ENCODE measurements at places on chromosomes 1 and 21.
A peak's percentile ranks its signal among the peaks of the same experiment; 100 is the strongest.

GRCh38 chr1:242023805-242024204 is 24.9 kb upstream of the MAP1LC3C start:
- no peak for DNase-seq

- DNase-seq: no peak
These were observed 70.2 kb downstream of the KIF14 start for GRCh38 chr1:200550367-200550766.

DNA sequence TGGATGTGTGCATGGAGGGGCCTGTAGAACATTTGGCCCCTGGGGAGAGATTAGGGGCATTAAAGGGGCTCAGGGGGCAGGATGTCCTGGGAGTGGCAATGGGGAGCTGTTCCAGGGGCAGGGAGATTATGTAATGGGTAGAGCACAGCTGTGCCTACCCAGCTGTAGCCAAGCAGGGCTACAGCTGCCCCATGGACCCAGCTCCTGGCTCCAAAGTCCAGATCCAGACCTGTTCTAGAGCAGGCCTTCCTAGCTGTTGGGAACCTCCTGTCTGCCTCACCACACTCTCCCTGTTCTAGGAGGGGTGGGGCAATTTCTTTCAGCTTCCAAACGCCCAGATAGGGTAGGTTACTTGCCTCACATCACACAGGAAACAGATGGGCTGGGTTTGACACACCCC is 5.6 kb downstream of the RPS6KA1 start:
- no peak for DNase-seq

- DNase-seq: no peak
These were observed 39.4 kb upstream of the SPOCD1 start for GRCh38 chr1:31855038-31855845.

- DNase-seq: no peak
These were observed 221.8 kb upstream of the CHRM3 start for GRCh38 chr1:239164451-239165180.

DNA sequence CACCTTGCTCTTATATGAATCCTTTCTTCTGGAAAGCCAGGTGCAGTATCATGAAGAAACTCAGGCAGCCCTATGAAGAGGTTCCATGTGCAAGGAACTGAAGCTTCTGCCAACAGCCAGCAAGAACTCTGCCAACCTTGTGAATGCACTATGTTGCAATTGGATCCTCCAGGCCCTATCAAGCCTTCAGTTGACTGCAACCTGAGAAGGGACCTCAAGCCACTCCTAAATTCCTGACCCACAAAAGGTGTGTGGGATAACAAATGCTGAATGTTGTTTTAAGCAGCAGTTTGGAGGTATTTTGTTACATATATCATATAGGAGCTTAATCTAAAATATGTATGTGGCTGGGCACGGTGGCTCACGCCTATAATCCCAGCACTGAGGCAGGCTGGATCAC is 84.0 kb downstream of the RERE start:
- DNase-seq: no peak

DNA sequence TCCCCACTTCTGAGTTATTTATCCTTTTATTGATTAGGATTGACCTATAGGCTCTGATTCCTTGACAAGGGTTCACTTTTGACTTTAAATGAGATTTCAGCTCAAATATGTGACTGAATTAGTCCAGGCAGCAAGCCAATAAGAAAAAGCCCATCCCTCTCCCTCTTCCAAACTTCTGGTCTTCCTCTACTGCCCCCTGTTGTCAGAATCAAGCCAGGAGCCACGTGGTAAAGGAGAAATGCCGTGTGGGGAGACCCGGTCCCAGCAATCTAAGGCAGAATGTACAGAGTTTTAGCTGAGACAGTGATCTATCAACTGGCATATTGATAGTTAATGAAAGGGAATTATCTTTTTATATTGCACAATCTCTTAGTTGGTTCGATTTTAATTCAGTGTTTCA is 5.2 kb downstream of the ADAMTS5 start:
- DNase-seq: no peak

DNA sequence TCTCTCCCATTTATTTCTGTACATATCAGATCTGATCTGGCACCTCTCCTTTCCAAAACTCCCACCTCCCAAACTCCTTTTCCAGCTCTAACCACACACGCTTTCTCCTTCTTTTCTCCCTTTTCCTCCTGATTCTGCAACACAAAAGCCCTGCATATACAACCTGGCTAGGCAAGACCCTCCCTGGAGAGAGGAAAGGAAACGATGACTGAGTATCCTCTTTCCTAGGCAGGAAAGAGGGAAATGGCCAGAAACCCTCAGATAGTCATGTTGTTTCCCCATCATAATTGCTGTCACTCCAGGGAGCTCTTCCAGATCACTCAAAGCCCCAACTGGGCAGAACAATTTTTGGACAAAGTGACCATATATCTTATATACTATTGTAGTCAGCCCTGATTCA is 32.3 kb upstream of the PRELP start:
- no peak for DNase-seq

DNA sequence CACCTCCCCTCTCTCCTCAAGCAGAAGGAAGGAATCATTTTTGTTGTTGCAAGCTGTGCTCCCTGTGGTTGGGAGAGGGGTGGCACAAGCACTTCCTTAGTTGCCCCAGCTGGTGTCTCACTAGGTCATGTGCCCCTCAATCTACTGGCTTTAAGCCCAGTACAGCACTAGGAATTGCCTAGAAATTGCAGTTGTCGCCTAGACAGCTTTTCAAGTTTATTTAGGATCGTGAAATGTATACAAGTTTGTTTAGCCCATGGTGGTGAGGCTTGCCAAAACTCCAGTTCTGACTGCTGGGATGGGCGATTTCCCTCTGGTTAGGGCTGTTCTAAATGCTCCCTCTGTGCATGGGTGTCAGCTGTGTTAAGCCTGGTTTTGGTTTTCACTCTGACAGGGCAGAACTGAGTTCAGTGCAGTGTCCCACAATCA is 126.8 kb upstream of the ZNF644 start:
- DNase-seq: no peak

- no peak for DNase-seq
These were observed 31.8 kb upstream of the JUN start for GRCh38 chr1:58815686-58816071.

GRCh38 chr1:205068457-205069040 is 15.7 kb downstream of the TMEM81 start:
- no peak for DNase-seq

- no peak for DNase-seq
These were observed 58.1 kb upstream of the WNT4 start for GRCh38 chr1:22201023-22201422.

GRCh38 chr1:118388301-118388959 is 203.4 kb upstream of the SPAG17 start:
- DNase-seq: no peak

DNA sequence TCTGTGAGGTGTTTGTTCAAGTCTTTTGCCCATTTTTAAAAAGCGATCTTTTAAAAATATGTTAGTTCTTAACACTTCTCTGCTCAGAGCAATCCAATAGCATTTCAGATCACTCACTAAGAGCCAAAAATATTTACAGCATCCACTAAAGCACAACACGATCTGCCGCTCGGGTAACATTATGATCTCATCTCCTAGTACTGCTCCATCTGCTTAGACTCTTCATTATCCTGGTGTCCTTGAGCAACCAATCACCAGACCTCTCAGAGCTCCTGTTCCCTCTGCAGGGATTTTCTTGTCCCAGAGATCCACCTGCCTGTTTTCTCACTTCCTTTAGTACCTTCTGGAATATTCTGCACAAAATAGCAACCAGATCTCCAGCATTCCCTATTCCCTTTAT is 235.3 kb upstream of the ESRRG start:
- no peak for DNase-seq

- DNase-seq: no peak
These were observed 28.5 kb upstream of the PTGS2 start for GRCh38 chr1:186708694-186709097.

GRCh38 chr1:5908461-5909375 is 83.5 kb downstream of the NPHP4 start:
- DNase-seq: no peak

GRCh38 chr1:206843626-206844025 is 21.8 kb upstream of the IL20 start:
- DNase-seq: no peak

DNA sequence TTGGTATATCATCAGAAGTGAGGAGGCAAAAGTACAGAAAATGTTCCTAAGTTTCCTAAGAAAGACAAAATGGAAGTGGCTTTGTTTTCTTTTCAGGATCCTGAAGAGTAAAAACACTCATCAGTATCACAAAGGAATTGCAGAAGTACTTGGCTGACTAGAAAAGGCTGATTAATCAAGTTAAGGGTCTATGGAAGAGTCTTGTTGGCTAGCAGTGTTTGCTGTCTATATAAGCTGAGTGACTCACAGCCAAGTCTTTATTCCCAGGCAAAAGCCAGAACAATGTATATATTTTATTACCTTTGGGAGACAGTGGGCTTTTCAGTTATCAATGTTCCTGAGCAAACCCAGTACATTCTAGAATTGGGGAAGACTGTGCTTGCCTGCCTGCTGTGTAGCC is 777.0 kb downstream of the PLA2G4A start:
- DNase-seq: no peak

DNA sequence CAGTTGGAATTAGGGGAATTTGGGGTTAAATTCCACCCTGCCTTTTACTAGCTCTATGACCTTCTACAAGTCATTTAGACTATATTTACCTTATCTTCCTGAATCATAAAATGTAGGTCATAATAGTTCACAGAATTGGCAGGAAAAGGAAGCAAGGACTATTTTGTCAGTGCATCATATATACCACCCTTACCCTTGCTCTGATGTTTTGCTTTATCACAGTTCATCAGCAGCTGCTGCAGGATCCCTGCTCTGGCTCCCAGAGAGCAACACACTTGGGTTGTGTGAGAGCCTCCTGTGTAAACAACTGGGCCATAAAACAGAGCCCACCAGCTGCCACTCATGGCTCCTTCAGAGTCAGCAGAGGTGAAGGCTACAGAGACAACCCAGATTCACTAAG is 631.6 kb upstream of the CAMK1G start:
- DNase-seq: no peak

- DNase-seq: no peak
These were observed 36.5 kb downstream of the MCOLN2 start for GRCh38 chr1:84960371-84960770.

DNA sequence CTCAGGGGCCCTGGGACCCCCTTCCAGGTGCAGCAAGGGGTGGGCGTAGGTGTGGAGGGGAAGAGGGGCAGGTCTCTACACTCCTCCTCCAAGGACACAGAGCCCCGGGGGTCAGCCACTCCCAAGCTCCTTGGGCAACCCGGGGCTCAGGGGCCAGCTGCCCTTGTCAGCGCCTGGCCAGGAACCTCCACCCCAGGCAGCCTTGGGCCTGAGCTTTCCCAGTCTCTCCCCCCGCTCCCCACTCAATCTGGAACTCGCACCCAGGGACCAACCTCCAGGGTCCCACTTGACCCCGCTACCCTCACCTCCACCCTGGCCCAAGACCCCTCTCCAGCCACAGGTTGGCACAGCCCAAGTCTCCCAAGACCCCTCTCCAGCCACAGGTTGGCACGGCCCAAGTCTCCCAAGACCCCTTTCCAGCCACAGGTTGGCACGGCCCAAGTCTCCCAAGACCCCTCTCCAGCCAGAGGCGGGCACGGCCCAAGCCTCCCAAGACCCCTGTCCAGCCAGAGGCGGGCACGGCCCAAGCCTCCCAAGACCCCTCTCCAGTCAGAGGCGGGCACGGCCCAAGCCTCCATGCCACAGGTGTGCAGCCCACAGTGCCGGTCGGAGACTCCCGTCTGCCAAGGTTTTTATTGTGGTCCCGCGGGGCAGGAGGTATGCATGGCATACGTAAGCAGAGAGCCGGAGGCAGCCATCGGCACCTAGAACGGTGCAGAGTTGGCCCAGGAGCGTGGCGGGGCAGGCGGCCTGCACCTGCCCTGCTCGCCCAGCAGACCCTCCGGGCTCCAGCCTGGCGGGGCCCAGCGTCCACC is 3.0 kb downstream of the TNFRSF4 start:
- DNase-seq: no peak

DNA sequence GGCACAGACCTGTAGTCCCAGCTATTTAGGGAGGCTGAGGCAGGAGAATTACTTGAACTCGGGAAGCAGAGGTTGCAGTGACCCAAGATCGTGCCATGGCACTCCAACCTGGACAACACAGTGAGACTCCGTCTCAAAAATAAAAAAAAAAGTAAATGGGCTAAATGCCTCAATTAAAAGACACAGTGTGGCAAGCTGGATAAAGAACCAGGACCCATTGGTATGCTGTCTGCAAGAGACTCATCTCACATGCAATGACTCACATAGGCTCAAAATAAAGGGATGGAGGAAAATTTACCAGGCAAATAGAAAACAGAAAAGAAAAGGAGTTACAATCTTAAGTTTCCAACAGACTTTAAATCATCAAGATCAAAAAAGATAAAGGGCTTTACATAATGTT is 40.3 kb downstream of the ACBD6 start:
- DNase-seq: no peak

- DNase-seq: no peak
These were observed 6.0 kb downstream of the CZIB start for GRCh38 chr1:53214376-53214940.

DNA sequence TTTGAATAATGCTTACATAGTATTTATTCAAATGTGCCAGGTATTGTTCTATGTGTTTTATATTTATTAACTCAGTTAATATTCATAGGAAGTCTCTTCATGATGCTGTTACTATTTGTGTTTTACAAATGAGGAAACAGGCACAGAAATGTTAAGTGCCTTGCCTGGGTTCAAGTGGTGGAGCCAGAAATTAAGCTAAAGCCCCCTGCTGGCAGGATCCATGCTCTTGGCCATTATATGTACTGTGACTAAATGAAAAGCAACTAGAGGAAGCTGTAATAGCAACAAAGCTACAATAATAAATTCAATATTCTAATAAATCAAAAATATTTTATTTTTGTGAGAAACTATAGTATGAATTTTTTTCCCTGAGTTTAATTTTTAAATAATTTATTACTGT is 30.0 kb downstream of the IARS2 start:
- DNase-seq: peak; percentile 14

DNA sequence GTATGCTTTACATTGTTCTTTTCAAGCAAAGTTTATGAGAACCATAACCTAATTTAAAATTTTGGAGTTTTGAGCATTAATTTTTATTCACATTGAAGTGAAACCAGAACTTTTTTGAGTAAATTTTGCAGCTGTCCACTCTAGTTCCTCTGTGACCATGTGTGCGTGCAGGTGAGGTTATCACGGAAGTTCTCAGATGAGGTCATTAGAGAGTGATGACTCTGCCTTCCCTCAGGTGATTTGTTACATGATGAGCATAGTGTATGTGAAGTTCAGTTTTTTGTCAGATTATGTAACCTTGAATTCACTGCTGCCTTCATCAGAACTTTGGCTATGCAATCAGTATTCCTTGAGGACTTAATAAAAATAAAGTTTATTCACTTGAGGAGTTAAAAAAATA is 828.2 kb downstream of the ADGRL2 start:
- no peak for DNase-seq

DNA sequence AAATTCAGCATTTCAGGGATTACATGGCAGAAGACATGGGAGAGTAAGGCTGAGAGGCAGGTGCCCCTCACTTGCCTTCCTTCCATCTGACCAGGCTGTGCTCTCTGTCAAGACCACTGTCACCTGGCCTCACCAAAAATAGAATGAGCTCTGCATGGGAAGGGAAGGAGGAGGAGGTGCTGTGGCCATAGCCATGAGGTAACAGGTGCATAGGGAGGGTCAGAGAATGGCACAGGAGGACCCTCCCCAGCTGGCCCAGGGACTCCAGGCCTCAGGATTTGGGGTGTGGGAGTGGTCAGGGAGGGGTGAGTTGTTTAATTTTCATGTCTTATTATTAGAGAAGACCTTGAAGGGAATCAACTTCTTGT is 192.3 kb downstream of the FCRL5 start:
- DNase-seq: no peak
